ENCODE measurements at places on chromosomes 7 and 10. TPM values are rescaled to one million over a fixed set of nuclear protein-coding genes. Genes with fewer than 3 reads are reported as not detected.

GRCh38 chr10:117488004-117488403 lies 54.5 kb upstream of the EMX2 start:
- DNase-seq, result no peak

Gene TMEM270
- not detected for total RNA-seq

Gene JCAD
- 29.0 TPM for total RNA-seq

DNA sequence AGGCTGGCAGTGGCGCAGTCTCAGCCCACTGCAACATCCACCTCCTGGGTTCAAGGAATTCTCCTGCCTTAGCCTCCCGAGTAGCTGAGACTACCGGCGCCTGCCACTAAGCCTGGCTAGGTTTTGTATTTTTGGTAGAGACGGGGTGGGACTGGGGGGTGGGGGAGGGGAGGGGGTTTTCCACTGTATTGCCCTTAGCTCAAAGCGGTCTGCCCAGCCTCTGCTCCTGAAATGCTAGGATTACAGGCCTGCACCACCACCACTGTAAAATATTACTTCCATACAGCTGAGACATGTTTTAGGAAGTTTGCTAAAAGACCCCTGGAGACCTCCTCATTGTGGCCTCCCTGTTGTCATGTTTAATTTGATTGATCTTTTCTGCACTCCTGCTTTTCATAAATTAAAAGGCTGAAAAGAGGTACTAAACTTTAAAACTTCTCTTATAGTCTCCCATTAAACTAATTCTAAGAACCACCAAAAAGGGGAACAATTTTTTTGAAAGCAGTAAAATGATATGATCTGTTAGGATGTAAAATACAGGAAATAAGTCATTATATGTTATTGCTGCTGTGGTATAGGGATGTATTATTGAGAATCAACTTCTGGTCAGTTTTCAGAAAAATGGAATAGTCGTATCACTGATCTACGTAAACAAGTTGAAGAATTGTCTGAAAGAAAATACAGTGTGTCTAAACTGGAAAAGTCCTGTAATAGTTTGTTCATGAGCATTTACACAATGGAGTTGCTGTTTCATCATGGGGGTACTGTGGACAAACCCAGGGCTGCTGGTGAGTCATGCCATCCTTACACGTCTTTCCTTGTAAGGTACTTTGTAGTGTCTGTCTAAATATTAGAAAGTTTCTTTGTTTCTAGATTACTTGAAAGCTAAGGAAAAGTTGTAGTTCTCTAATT lies 72.9 kb upstream of the TMEM248 start:
- peak; percentile 75 for DNase-seq

Gene PMPCB
- 44.9 TPM for total RNA-seq

DNA sequence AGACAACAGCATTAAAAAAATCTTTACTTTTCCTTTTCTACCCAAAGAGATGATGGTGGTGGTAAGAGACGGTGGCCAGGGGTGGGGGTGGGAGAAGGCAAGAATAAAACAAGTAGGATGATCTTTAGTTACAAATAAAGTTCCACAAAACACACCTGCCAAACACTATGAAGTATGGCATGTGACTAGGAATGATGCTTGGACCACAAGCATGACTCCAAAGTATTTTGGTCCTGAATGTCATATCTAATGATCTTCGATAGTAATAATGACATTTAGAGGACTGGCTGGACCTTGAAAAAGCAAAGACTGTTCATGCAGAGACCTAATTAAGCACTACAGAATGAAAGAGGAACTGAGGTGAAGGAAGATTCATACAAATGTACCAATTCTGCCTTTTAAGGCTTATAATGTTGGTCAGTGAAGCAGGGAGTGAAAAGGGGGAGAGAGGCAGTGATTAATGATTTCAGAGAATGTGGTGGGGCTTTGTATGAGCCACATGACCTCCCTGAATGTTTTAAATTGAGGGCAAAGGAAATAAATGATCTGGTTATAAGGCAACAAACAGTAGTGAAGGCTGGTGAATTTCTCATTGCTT lies 29.6 kb upstream of the DKK1 start:
- no peak for DNase-seq

DNA sequence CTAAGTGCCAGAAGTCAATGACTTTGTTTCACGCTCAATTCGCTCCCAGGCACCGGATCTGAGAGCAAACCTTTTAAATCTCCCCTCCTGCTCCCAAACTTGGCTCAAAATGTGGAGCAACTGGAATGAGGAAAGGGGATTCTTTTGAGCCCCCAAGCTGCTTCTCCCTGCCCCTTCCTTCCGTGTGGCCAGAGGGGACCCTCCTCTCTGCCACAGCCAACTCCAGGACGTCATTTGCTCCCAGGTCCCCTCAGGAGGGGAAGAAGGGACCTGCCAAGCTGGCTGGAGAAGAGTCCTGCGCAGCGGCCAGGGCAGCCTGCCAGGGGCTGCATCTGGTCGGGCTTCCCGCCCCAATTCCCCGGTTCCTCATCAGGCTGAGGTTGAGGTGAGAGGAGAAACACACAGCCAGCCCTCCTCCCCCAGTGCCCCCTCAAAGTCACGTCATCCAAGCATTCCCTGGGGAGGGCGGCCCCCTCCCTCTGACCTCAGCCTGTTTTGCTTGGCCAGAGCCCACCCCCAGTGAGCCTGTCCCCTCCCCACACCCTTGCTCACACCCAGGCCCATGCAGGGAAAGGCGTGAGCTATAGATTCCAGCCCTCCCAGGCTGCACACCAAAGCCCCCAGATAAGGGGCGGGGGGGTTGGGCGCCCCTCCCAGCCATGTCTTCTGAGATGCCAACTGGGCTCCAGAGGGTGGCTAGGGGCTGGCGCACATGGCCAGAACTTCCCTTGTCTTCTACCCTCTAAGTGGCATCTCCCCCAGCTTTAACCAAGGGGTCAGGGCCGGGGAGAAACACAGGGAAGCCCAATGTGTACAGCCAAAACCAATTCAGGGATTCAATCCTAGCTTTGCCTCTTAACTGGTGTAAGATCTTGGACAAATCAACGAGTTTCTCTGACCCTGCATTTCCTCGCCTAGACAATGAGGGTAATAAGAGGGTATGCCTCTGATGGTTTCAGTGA lies 35.0 kb downstream of the SH3PXD2A start:
- DNase-seq, result peak; percentile 77

Gene GHRHR
- total RNA-seq, result not detected

- DNase-seq, result no peak
Observed at GRCh38 chr7:128914566-128915151, 4.2 kb upstream of the KCP start.

DNA sequence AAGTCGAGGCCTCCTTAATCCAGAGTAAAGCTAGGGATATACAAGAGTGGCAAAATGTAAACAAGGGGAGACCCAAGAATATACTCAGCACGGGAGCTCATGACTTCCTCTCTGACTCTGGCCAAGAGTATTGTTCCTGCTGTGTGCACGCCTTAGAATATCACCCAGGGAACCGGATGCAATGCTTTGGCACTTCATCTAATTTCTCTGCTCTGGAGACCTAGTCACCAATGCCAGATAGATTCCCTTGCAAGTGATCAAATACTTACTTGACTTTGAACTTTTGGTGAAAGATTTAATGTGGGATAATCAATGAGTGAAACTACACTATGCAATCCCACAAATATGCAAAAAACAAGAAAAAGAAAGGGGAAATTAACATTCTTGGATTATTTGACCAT lies 695.5 kb downstream of the INHBA start:
- peak; percentile 79 for DNase-seq

Gene NUTM2E
- 0.50 TPM for total RNA-seq

Measured in astrocyte (in vitro differentiated cells and primary cell).